PC-3 (cell line): ENCODE measurements at places on chromosomes 2 and 18.

DNA sequence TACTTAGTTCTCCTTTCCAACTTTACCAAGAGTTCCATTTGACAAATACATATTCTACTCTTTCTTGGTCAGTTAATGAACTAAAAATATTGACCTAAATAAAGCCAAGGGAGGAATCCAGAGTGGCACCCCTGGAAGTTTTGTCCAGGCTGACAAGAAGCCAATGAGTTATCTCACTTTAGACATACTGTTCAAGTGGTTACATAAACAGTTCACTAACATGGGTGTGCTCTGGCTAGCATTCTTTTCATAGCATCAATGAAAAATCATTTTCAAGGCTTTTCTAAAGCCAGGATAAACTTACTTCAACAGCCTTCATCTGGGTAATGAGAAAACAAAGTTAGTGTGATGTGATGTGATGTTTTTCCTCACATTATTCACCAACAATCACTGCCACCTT lies 649.4 kb downstream of the TDRD15 start:
- no peaks in the 10 kb centered on the region for H3K27me3 ChIP-seq
- H3K36me3 ChIP-seq, result no peaks in the 10 kb centered on the region
- H3K4me3 ChIP-seq, result no peak overlapping the region
- H3K27ac ChIP-seq, result no peak overlapping the region
- H3K4me1 ChIP-seq, result no peaks in the 10 kb centered on the region
- no peak for DNase-seq

DNA sequence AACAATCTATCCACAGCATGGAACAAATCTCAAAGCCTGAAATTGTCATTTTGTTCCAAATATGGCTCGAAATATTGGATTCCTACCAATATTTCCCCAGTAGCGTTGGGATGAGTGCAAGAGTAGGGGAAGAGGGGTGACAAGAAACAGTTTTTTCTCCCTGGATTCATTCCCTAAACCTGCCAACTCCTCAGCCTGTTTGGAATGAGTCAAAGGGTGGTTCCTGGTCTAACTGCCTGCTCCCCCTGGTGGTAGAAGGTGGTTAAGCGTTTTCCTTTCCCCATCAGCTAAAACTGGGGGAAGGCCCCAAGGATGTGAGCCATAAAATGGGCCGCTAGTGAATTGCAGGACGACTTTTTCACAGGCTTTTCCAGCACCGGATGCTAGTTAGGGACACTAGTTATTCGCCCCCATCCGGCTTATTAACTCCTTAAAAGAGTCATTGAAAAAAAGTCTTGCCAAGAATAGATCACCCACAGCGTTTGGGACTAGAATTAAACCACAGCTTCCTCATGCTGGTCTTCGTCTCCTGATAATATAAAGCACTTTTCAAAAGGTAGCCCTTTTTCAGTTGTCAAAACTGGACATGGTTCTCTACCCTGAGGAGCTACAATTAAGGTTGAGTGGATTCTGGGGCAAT lies 72.5 kb downstream of the DHRS9 start:
- H3K36me3 ChIP-seq, result no peaks in the 10 kb centered on the region
- H3K4me1 ChIP-seq, result no peaks in the 10 kb centered on the region
- H3K4me3 ChIP-seq, result no peak overlapping the region
- H3K27me3 ChIP-seq, result no peaks in the 10 kb centered on the region
- H3K27ac ChIP-seq, result no peak overlapping the region

GRCh38 chr2:36798724-36799123 lies 102.2 kb downstream of the VIT start:
- H3K4me1 ChIP-seq, result peaks cover 6% of the 10 kb centered on the region; the same call in 1 of the 2 replicates
- H3K4me3 ChIP-seq, result no peak overlapping the region
- no peak overlapping the region for H3K27ac ChIP-seq
- H3K36me3 ChIP-seq, result no peaks in the 10 kb centered on the region
- DNase-seq, result no peak

DNA sequence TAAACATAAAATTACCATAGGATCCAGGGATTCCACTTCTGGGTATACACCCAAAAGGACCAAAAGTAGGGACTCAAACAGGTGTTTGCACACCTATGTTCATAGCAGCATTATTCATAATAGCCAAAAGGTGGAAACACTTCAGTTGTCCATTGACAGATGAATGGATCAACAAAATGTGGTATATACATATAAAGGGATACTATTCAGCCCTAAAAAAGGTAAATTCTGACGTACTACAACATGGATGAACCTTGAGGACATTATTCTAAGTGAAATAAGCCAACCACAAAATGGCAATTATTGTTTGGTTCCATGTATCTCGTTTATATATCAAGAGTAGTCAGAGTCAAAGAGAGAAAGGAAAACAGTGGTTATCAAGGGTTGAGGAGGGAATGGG lies 128.1 kb downstream of the MTCL1 start:
- no peaks in the 10 kb centered on the region for H3K27me3 ChIP-seq
- no peak for DNase-seq
- no peak overlapping the region for H3K4me3 ChIP-seq
- H3K4me1 ChIP-seq, result no peaks in the 10 kb centered on the region
- H3K27ac ChIP-seq, result no peak overlapping the region

DNA sequence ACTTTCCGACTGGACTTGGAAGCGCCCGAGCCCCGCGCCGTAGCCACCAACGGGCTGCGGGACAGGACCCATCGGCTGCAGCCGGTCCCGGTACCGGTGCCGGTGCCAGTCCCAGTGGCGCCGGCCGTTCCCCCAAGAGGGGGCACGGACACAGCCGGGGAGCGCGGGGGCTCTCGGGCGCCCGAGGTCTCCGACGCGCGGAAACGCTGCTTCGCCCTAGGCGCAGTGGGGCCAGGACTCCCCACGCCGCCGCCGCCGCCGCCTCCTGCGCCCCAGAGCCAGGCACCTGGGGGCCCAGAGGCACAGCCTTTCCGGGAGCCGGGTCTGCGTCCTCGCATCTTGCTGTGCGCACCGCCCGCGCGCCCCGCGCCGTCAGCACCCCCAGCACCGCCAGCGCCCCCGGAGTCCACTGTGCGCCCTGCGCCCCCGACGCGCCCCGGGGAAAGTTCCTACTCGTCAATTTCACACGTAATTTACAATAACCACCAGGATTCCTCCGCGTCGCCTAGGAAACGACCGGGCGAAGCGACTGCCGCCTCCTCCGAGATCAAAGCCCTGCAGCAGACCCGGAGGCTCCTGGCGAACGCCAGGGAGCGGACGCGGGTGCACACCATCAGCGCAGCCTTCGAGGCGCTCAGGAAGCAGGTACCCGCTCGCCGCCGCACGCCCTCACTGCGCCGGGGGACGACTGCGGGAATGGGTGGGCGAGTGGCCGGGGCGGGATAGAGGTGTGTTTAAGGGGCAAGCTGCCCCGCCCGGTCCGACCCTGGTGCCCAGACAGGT lies 713 bp downstream of the ATOH8 start:
- peaks cover 6% of the 10 kb centered on the region for H3K4me1 ChIP-seq
- DNase-seq, result no peak
- no peaks in the 10 kb centered on the region for H3K36me3 ChIP-seq
- no peak overlapping the region for H3K27ac ChIP-seq
- peaks cover 44% of the 10 kb centered on the region for H3K27me3 ChIP-seq
- H3K4me3 ChIP-seq, result peak overlapping the region; percentile 67

DNA sequence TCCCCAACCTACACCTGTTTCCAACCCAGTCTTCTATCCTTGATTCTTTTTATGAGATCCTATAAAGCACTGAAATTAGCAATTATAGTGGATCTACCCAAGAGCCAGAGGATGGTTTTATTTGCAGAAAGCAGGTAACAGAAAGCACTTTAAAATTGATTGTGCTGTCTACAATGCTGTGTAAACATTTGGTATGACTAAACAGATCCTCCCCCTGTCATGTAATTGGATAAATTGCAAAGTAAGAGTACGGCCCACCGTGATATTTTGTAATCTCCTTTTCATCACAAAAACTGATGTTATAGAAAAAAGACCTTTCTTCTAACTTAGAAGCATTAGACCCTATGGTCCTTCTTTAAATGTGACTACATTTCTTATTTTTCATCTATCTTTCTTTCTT lies 11.3 kb upstream of the PPP3R1 start:
- no peak for DNase-seq
- H3K27me3 ChIP-seq, result no peaks in the 10 kb centered on the region
- no peaks in the 10 kb centered on the region for H3K36me3 ChIP-seq
- H3K27ac ChIP-seq, result no peak overlapping the region
- H3K4me3 ChIP-seq, result no peak overlapping the region

GRCh38 chr2:54579682-54580620 lies 123.8 kb downstream of the SPTBN1 start:
- no peaks in the 10 kb centered on the region for H3K27me3 ChIP-seq
- H3K4me3 ChIP-seq, result peak overlapping the region; percentile 46
- peaks cover 63% of the 10 kb centered on the region for H3K4me1 ChIP-seq
- DNase-seq, result peak; percentile 89
- H3K27ac ChIP-seq, result peak overlapping the region; percentile 100

GRCh38 chr2:28395334-28396061 lies 2.8 kb downstream of the FOSL2 start:
- peak overlapping the region; percentile 66 for H3K27ac ChIP-seq
- peak; percentile 53 for DNase-seq
- peaks cover 13% of the 10 kb centered on the region for H3K36me3 ChIP-seq
- H3K27me3 ChIP-seq, result no peaks in the 10 kb centered on the region
- H3K4me3 ChIP-seq, result peak overlapping the region; percentile 87

DNA sequence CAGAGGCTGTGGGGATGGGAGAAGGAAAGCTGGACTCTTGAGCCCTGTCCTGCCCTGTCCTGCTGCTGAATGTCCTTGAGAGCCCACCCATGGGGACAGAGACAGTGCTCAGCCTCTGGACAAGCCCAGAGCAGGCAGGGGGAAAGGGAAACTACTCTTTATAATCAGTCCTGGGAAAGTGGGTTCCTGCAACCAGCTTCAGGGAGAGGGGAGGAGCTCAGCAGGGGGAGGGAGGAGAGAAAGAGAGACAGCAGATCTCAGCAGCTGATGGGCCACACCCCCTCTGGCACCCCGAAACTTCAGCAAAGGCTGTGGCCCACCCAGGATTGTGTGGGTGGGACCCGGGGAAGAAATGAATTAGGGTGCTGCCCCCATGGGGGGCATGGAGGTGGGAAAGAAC lies 11.6 kb downstream of the ECEL1 start:
- H3K4me3 ChIP-seq, result no peak overlapping the region
- H3K4me1 ChIP-seq, result no peaks in the 10 kb centered on the region
- H3K27ac ChIP-seq, result no peak overlapping the region
- no peaks in the 10 kb centered on the region for H3K36me3 ChIP-seq
- H3K27me3 ChIP-seq, result peaks cover 41% of the 10 kb centered on the region
- DNase-seq, result no peak

- H3K27ac ChIP-seq, result no peak overlapping the region
- peaks cover 31% of the 10 kb centered on the region for H3K4me1 ChIP-seq
- no peak for DNase-seq
- no peaks in the 10 kb centered on the region for H3K36me3 ChIP-seq
- H3K4me3 ChIP-seq, result no peak overlapping the region
Observed at GRCh38 chr2:60438131-60438530, 115.3 kb downstream of the BCL11A start.

DNA sequence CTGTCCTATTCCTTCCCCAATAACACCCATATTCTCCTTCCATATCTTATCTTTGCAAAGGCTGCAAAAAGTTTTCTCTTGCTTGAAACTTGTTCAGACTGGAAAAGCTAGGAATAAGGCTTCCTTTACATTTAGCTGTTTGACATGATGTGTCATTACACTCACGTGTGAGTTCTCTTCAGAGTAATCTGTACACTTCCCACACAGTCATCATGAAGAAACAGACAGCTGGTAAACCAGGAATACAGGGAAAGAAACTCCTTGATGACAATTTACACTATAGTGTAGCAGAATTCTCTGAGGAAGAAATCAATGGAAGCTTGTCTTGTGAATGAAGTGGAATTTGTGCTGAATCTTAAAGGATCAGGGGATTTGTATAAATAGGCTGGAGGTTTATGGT lies 628.6 kb upstream of the CDH2 start:
- H3K27ac ChIP-seq, result no peak overlapping the region
- H3K36me3 ChIP-seq, result no peaks in the 10 kb centered on the region
- H3K4me1 ChIP-seq, result peaks cover 19% of the 10 kb centered on the region
- DNase-seq, result no peak
- no peaks in the 10 kb centered on the region for H3K27me3 ChIP-seq
